ENCODE measurements at places on chromosomes 6 and 20.

GRCh38 chr6:169800116-169800667, 48.8 kb downstream of the ERMARD start:
- DNase-seq: no peak

DNA sequence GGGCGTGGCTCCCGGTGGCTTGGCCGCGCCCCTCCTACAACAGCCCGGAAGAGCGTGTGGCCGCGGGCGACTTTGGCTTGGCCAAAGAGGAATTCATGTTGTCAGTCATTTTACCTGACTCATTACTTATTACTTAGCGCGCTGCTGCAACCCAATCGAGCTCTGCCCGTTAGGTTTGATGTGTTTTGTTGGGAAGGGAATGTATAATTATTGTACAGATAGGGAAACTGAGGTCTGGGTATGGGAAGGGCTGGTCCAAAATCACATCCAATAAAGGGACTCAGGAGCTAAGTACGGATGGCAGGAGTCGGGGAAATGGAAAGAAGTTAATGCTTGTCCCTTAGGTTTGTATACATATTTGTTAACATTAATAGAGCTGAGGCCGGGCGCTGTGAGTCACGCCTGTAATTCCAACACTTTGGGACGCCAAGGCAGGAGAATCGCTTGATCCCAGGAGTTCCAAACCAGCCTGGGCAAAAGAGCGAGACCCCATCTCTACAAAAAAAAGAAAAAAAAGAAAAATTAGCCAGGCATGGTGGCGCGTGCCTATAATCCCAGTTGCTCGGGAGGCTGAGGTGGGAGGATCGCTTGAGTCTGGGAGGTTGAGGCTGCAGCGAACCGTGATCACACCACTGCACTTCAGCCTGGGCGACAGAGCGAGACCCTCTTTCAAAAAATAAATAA, 639 bp upstream of the ZNF335 start:
- DNase-seq: no peak

DNA sequence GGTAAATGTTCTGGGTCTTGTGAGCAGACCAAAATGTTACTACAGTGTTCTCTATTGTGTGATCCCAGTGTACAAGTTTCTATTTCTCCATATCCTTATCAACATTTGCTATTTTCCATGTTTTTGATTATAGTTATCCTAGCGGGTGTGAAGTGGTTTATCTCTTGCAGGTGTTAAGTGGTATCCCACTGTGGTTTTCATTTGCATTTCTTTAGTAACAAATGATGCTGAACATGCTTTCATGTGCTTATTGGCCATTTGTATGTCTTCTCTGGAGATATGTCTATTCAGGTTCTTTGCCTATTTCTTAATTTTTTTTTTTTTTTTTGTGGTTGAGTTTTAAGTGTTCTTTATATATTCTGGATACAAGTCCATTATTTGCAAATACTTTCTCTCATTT, 35.5 kb downstream of the NSFL1C start:
- DNase-seq: no peak

DNA sequence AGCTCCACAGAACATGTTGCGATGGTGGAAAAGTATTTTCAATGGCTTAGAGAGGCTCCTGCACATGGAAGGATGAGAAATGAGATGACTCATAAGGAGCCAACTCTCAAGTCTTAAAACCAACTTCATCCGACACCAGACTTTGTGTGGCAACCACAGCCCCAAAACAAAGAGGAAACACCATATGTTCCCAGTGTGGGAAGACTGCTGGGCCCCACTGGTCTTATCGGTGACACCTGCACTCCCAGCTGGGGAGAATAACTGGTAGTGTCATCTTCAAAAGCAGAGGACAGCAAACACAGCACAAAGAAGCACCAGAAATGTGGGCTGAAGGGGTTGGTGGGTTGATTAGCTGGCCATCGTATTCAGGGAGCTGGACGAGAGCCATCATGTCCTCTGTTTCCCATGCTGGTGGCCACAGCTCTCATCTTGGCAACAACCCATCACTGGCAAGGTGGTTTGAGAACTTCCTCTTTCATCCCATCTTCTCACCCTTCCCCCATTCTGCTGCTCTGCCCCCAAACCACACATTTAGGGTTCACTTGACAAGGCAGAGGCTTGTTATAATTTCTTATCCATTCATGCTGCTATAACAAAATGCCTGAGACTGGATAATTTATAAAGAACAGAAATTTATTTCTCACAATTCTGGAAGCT, 46.0 kb upstream of the TASP1 start:
- DNase-seq: no peak

GRCh38 chr20:49395183-49395582, 87.3 kb downstream of the KCNB1 start:
- no peak for DNase-seq

GRCh38 chr6:148422085-148422484, 79.4 kb downstream of the SASH1 start:
- no peak for DNase-seq

DNA sequence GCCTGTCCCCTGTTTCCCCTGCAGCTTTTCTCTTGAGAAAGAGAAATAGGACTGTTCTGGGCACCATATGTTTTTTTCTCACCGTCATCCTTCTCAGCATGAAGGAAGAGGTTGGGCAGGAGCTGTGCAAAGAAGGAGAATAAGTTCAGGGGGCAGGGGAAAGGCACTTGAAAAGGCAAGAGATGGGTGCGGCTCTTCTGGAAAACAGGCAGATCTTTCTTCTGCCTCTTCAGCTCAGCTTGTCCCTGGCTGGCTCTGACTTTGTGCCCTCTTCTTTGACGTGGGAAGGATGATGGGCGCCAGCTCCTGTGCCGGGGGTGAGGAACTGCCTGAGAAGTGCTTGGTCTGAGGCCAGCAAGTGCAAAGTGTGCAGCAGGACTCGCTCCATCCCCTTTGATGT, 206.5 kb downstream of the DOK5 start:
- peak; percentile 14 for DNase-seq

DNA sequence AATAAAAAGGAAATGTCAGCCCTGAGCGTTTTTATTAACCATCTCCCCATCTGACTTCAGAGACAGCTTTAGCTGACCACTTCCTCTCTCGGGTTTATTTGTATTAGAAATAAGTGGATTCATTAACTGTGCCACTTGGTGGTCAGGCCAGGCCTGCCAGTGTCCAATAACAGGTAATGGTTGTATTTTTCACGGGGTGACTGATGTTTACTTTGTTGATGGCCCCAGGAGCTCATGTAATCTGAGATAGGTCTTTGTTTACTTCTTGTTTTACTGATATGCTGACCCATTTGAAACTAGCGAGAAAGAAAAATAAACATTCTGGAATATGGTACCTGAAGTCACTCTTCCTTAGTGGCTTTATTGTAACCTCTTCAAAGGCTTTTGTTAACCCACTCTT, 504.3 kb upstream of the SLC35B3 start:
- no peak for DNase-seq

- peak; percentile 74 for DNase-seq
Observed at GRCh38 chr6:130366107-130367005, 539 bp downstream of the TMEM200A start.

GRCh38 chr6:7467007-7467897, 74.2 kb upstream of the DSP start:
- DNase-seq: peak; percentile 40

GRCh38 chr20:38209054-38209675, 44.1 kb upstream of the TGM2 start:
- DNase-seq: no peak

GRCh38 chr6:134630508-134631121, 312.7 kb upstream of the SGK1 start:
- DNase-seq: no peak

DNA sequence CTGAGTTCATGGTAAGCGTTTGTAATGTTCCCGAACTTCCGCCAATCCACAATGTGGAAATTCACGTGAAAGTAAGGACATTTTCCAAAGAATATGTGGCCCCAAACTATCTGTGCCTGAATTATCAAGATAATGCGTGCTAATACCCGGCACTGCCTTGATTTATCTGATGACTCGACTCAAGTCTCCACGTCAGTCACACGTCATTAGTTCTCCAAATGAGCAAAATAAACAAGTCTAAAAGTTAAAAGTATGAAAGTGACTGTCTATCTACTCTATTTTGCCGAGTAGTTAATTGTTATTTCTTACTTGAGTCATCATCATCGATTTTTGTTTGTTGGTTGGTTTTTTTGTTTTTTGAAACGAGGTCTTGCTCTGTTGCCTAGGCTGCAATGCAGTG, 21.7 kb upstream of the FOXC1 start:
- no peak for DNase-seq

DNA sequence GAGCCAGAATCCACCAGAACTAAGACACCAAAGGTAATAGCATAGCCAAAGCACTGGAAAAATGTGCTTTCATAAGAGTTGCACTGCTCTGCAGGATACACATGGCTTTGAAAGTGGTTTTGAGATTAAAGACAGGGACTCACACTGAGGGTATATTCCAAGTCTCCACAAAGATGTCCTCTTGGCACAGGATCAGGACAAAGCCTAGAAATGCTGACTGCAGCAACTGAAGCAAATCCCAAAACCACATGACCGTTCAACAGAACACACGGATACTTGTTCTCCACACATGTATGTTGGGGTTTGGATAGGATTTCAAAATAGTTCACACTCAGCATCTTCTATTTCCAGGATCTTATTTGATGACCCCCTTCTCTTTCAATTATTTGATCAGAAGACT, 364.3 kb upstream of the HSF2 start:
- no peak for DNase-seq

GRCh38 chr6:101439790-101440189, 46.3 kb downstream of the GRIK2 start:
- no peak for DNase-seq
